ENCODE measurements at places on chromosomes 4 and X.

GRCh38 chrX:37685381-37686359 lies at the start of gene XK:
XK (plus strand) TSS chrX:37685791; CDS start chrX:37685962, 171 bp downstream.
- DNase-seq = no peak

- no peak for DNase-seq
These were observed 13.7 kb upstream of the AMMECR1 start for GRCh38 chrX:110331444-110332030.

DNA sequence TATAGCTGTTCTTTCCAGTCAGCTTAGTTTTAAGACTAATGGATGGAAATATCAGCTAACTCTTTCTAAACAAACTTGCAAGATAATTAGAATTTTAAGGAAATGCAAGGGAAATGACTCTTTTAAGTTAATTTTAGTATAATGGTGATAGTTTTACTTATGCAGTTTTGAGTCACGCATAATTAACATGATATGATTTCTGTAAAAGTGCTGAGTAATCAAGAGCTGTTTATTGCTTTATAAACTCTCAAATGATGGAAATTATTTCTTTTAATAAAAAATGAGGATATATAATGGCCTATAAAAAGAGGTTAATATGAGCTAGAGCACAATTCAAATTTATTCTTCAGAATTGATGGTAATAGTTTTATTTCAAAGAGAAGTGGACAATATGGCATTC lies 385.9 kb downstream of the GLUD2 start:
- DNase-seq = no peak

GRCh38 chrX:114976292-114976691 lies 41.1 kb downstream of the IL13RA2 start:
- DNase-seq = no peak

GRCh38 chr4:42594888-42595287 lies 62.0 kb downstream of the ATP8A1 start:
- no peak for DNase-seq

- DNase-seq = no peak
These were observed 607.8 kb upstream of the HS3ST1 start for GRCh38 chr4:12036450-12036849.

- no peak for DNase-seq
These were observed 766.5 kb downstream of the C4orf33 start for GRCh38 chr4:129862461-129862860.
